ENCODE measurements at places on chromosomes 7 and 10. TPM values are rescaled to one million over a fixed set of nuclear protein-coding genes. Genes with fewer than 3 reads are reported as not detected.

DNA sequence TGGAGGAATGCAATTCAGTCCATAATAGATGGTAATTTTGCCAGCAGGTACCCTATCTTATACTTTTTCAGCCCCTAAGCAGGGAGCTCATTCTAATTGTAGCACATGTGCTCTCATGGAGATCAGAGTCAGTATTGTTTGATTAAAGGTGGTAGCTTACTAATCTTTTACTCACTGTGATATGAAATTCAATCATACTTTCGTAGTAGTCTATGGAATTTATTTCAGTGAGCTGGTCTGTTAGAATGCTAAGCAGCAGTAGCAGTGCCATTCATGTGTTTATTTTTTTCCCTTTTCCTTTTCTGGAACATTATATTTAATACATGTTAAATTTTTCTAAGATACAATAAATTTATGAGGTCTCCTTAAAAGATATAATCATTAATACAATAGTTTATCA lies 109.0 kb downstream of the ST7 start:
- H3K4me3 ChIP-seq, result no peak overlapping the region
- no peaks in the 10 kb centered on the region for H3K36me3 ChIP-seq
- no peaks in the 10 kb centered on the region for H3K27me3 ChIP-seq
- DNase-seq, result no peak

DNA sequence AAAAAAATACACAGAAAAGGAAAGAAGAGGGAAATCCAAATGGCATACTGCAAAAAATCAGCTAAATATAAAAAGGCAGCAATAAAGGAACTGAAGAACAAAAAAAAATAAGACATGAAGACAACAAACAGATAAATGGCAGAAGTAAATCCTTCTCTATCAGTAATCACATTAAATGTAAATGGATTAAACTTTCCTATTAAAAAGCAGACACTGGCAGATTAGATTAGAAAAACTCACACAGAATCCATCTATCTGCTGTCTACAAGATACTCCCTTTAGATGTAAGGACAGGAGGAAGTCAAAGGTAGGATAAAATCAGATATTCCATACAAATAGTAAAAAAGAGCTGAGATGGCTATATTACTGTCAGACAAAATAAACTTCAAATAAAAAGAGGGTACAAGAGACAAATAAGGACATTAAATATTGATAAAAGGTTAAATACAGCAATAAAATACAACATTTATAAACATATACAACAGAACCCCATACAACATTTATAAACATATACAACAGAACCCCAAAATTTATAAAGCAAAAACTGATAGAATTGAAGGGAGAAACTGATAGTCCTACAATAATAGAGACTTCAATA lies 51.4 kb downstream of the CFAP70 start:
- no peaks in the 10 kb centered on the region for H3K27me3 ChIP-seq
- H3K4me3 ChIP-seq, result no peak overlapping the region
- no peaks in the 10 kb centered on the region for H3K36me3 ChIP-seq
- no peak overlapping the region for H3K27ac ChIP-seq
- H3K4me1 ChIP-seq, result no peaks in the 10 kb centered on the region

DNA sequence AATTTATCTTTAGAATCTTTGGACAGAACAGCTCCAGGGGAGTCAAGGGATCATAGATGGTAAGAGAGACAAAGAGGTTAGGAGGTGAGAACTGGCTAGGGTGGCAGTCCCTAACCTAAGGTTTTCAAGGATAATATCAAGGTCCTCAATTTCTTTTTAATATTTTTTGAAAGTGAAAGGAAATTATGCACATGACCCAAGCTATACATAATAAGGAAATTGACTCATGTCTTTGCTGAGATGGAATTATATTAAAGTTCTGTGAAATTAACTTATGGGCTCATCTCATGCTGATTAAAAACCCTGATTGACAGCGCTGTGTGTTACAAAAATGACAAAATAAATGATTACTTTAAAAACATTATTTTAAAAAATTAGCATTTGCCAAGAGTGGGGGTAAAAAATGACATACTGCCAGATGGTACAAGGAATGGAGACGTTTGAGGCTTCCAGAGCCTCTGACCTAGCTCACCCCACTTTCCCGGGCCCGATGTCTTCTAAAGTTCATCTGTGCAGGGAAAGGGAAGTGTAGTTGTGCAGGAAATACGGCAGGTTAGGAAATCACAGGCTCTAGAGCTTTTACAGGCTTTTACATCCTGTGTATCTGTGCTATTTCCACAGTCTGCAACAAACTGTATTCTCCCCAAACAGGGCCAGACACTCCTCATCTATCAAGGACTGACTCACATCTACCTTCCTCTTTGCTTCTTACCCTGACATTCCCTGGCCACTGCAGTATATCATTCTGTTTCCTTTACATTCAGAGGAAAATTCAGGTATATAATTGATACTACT lies 185.6 kb upstream of the PRSS58 start:
- H3K4me3 ChIP-seq, result no peak overlapping the region
- no peaks in the 10 kb centered on the region for H3K36me3 ChIP-seq
- no peaks in the 10 kb centered on the region for H3K4me1 ChIP-seq

DNA sequence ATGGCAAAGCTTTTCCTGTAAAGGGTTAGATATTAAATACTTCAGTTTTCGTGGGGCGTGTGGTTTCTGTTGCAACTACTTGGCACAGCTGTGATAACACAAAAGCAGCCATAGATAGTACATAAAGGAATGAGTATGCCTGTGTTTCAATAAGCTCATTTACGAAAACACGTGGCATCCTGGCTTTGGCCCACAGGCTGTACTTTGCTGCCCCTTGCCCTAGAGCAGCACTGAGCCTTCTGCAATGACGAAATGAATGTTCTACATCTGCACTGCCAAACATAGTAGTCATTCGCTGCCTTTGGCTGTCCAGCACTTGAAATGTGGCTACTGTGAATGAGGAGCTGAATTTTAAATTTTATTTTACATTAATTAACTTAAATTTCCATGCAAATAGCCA lies 376.2 kb upstream of the TPK1 start:
- no peak overlapping the region for H3K4me3 ChIP-seq
- H3K27ac ChIP-seq, result no peak overlapping the region
- H3K27me3 ChIP-seq, result no peaks in the 10 kb centered on the region
- DNase-seq, result no peak
- H3K36me3 ChIP-seq, result no peaks in the 10 kb centered on the region
- H3K4me1 ChIP-seq, result no peaks in the 10 kb centered on the region

GRCh38 chr10:71648254-71648932 lies 71.2 kb downstream of the C10orf105 start:
- H3K27me3 ChIP-seq, result no peaks in the 10 kb centered on the region
- H3K4me1 ChIP-seq, result no peaks in the 10 kb centered on the region
- no peak for DNase-seq
- H3K36me3 ChIP-seq, result no peaks in the 10 kb centered on the region

- peaks cover 28% of the 10 kb centered on the region for H3K4me1 ChIP-seq
- DNase-seq, result no peak
- H3K27ac ChIP-seq, result no peak overlapping the region
- H3K36me3 ChIP-seq, result no peaks in the 10 kb centered on the region
Measured at GRCh38 chr7:97018791-97019531, 5.7 kb downstream of the DLX5 start.

- H3K27ac ChIP-seq, result no peak overlapping the region
- DNase-seq, result no peak
- peaks cover 12% of the 10 kb centered on the region for H3K4me1 ChIP-seq
- H3K4me3 ChIP-seq, result no peak overlapping the region
- no peaks in the 10 kb centered on the region for H3K27me3 ChIP-seq
Measured at GRCh38 chr7:105841866-105842265, 34.5 kb downstream of the ATXN7L1 start.

CAMK1D gene
- total RNA-seq, result 1.8 TPM

DNA sequence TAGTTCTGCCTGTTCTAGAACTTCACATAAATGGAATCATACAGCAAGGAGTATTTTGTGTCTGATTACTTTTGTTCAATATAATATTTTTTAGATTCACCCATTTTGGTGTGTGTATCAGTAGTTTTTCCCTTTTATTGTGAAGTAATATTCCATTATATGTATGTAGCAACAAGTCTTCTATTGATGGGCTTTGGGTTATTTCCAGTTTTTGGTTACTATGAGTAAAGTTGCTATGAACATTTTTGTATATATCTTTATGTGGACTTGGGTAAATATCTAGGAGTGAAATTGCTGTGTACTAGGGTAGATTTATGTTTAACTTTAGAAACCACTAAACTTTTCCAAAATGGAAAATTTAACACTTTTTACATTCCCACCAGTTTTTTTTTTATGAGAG lies 35.7 kb downstream of the ADK start:
- no peak overlapping the region for H3K4me3 ChIP-seq
- DNase-seq, result no peak
- no peaks in the 10 kb centered on the region for H3K36me3 ChIP-seq
- H3K27me3 ChIP-seq, result no peaks in the 10 kb centered on the region
- H3K4me1 ChIP-seq, result peaks cover 7% of the 10 kb centered on the region

- no peak overlapping the region for H3K27ac ChIP-seq
- H3K4me1 ChIP-seq, result peaks cover 4% of the 10 kb centered on the region
- H3K27me3 ChIP-seq, result no peaks in the 10 kb centered on the region
- DNase-seq, result no peak
- no peak overlapping the region for H3K4me3 ChIP-seq
Measured at GRCh38 chr7:38217672-38218071, 39.6 kb downstream of the STARD3NL start.

- H3K27me3 ChIP-seq, result no peaks in the 10 kb centered on the region
- no peaks in the 10 kb centered on the region for H3K36me3 ChIP-seq
- H3K27ac ChIP-seq, result no peak overlapping the region
- H3K4me1 ChIP-seq, result no peaks in the 10 kb centered on the region
- H3K4me3 ChIP-seq, result no peak overlapping the region
Measured at GRCh38 chr7:143073556-143073955, 21.4 kb downstream of the OR6V1 start.

AP3M1 gene
- 20.1 TPM for total RNA-seq

ZWINT gene
- 0.37 TPM for total RNA-seq
